AG09319 (cell line): ENCODE measurements at places on chromosomes 4 and X.

- DNase-seq: no peak
Observed at GRCh38 chr4:14783011-14783877, 219.0 kb upstream of the CPEB2 start.

DNA sequence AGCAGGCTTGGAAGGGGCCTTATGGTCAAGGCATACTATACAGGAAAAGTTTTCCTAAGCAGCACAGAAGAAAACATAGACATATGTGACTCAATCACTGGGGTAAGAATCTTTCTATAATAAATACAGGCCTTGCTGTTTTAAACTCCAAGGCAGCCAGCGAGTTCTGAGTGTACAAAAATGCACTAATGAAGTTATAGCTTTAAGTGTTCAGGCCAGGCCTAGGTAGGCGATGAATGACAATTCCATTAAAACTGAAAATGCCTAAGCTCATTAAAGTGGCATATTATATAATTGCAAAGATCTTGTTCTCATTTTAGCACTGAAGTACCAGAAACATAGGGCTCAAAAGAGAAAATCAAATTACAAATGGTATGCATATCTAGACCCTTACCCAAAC is 716.4 kb upstream of the HS3ST1 start:
- DNase-seq: no peak

DNA sequence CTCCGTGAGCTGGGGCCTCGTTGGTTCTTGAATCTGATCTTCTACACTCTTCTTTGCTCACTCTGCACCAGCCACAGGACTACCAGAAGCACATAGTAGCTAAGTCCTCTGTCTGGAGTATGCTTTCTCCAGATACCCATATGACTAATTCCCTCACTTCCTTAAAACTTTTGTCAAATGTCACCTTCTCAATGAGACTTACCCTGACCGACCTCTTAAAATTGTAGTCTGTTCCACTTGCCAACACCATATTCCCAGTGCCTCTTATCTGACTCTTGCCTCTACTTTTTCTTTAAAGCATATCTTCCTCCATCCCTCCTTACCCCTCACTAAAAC is 10.0 kb downstream of the PARM1 start:
- DNase-seq: no peak

DNA sequence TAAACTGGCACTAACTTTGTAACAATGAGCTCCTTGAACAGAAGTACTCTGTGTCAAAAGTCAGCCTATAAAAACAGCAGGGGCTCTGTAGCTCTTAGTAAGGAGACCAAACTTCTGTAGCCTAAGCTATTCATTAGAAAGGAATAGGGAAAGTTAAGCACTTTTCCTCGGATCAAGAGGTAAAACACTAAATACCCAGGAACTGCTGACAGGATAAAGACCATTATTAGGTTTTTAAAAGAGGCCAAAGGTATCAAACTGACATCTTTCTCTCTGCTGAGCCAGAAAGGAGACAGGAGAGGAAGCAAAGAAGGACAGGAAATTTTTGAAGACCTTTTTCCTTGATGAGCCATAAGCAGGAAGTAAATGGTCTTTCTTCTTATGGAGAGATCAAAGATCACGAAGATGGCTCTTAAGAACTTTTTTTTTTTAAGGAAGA is 31.9 kb downstream of the ANAPC10 start:
- no peak for DNase-seq

DNA sequence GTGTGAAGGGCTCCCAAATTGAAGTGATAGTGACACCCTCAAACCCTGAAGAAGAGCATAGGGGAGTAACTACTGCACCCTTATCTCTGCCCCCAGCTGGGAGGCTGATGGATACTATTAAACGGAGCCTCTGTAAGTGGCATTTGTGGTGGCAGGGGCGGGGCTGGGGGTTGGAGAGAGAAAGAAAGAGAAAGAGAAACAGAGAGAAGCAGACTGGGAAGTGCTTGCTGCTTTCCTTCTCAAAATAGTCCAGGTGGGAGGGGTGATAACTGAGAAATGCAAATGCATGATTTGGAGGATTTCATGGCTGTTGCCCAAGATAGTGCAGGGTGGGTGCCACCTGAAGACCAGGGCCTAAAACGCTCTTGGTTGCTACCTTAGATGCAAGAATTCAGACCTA is 253.5 kb upstream of the GATB start:
- DNase-seq: no peak

DNA sequence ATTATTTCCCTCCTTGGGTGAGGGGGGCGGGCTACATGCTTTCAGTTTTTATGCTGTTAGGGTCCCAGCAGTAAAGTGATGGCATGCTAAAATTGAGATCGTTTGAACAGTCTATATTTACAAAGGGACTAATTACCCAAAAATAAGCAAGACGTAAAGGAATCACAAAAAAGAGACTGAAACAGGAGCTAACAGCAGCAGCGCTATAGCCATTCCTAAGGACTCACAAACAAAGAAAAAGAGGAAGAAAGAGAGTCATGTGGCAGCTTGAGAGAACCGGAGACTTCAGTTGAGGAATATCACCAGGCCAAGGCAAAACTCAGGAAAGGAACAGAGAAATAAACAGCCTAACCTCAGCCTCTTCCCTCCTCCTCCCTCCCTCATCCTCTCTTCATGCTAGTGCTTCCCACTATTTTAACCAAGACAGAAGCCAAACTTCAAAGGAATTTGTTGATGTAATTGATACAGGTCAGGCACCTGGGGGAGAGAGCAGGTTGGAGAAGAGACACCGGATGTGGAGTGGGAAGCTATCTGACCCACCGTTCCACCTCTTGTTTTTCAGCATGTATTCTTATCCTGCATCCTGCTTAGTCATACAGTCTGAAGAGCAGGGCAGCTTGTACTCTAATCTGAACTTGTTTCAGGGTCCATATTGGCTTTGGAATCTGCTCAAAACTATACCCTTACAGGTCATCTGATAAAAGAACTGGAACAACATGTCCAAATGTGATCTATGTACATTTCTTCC is 383.7 kb downstream of the NAF1 start:
- no peak for DNase-seq

DNA sequence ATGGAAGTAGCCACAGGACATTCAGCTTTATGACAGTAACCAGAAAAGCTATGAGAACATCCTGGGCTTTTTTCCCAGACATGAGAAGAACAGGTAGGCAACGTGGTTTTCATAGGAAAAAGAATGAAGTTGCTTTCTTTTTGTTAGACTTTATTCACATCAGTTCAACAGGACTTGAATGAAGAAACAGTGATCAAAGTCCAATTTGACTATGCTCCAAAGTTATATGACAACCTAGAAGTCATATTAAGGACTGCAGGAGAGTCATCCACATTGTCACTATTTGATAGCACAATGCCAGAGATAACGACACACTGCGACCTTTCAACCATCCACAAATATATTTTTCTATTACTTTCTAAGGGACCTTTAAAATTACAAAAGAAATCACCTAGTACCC is 39.2 kb upstream of the PRDX4 start:
- DNase-seq: no peak
